ENCODE measurements at places on chromosomes 2 and 18.
A peak's percentile ranks its signal among the peaks of the same experiment; 100 is the strongest.

- no peak for DNase-seq
These were observed 77.3 kb upstream of the RPL31 start for GRCh38 chr2:100924520-100925451.

- no peak for DNase-seq
These were observed 99.4 kb downstream of the PKP4 start for GRCh38 chr2:158556124-158556523.

DNA sequence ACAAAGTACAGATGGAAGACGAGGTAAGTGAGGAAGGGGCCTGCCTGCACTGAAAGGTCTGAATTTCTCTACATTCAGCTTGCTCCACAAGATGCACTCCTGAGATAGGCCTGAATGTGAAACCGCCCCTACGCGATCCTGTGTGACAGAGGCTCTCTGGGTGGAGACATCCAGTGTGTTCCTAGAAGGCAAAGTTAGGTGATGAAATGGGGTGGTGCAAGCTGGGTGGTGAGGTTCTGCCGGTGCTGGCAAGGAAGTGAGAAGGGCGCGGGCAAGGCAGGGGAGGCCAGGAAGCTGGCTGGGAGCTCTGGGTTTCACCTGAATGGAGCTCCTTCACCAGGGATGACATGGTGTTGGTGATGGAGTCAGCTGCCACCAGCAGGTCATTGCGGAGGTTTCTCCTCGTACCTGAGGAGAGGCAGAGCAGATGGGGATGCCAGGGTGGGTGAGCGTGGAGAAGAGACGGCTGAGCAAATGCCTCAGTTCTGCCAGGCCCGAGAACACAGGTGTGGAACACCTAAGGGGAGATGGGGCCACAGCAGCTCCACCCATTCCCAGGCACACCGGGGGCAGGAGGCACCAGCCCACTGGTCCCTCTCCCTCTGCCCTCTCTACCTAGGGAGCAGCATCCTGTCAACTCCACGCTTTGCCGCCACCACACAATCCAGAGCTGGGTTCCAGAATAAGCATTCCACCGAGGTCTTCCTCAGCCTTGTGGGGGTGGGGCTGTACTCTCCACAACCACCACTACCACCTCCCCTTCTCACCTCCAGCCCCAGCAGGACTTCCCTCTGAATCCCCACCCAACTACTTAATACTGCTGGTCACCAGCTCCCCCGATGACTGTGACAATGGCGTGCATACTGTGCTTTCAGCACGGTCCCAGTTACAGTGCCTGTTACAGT, 45.5 kb upstream of the DNMT3A start:
- no peak for DNase-seq

DNA sequence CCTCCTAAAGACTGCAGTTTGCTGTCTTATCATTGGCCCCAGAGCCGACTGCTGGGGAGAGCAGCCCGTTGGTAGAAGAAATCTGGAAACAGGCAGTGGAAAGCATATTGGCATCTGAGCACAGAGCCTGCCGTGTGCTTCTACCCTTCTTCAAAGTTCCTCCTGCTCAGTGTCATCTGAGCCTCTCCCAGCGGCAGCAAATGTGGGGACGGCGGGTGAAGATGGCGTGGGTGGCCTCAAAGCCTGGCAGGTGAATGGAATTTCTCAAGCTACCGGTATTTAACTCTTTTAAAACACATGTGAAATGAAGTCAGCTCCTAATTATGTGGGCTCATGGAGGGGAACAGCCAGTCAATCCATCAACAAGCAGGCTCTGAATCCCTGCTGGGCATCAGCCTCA, 181.6 kb upstream of the PXDN start:
- no peak for DNase-seq

GRCh38 chr2:54471221-54471711, 15.1 kb downstream of the SPTBN1 start:
- no peak for DNase-seq

DNA sequence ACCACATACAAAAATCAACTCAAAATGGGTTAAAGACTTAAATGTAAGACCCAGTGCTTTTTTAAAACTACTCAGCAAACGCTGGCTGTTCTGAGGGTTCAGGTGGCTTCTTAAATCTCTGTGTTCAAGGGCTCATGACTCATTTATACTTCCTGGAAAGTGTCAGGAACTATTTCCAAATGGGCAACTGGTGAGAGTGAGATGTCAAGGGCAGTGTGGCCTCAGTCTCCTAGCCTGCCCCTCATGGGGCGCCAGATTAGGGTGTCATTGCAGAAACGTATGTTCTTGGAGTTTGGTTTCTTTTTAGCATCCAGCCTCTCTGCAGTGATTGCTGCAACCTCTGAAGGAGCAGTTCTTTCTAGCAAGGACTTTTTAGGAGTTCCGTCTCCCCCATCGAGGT, 485.4 kb downstream of the TNS1 start:
- DNase-seq, result no peak

DNA sequence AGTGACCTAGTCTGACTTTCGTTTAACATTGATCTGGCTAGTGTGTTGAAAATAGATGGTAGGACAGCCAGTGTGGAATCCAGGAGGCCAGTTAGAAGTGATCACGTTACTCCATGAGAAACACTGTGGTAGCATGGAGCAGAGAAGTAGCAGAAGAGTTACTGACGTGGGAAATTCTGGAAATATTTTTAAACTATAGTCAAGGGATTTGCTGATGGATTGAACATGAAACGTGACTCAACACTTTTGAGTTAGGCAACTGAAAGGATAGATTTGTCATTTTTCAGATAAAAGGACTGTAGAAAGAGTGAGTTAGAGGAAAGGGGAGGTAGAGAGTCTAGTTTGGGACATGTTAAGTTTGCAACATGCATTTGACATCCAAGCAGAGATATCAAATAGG, 130.4 kb downstream of the IRS1 start:
- no peak for DNase-seq

DNA sequence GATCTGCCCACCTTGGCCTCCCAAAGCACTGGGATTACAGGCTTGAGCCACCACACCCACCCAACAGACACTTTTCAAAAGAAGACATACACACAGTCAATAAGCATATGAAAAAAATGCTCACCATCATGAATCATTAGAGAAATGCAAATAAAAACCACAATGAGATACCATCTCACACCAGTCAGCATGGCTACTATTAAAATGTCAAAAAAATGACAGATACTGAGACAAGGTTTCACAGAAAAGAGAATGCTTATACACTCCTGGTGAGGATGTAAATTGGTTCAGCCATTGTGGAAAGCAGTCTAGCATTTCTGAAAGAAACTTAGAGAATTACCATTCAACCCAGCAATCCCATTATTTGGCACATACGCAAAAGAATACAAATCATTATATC, 1947.2 kb downstream of the SUCLG1 start:
- no peak for DNase-seq

DNA sequence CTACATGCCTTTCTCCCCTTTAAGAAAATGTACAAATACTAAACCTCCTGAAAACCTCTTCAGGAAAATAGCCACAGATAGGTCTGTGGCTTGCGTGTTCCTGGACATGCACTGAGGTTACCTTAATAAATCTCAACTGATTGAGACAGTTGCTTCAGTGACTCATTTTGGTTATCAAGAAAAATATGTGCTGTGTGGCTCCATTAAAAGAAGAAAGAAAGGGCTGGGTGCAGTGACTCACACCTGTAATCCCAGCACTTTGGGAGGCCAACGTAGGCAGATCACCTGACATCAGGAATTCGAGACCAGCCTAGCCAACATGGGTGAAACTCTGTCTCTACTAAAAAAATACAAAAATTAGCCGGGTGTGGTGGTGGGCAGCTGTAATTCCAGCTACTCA, 27.1 kb downstream of the CREG2 start:
- DNase-seq, result no peak

DNA sequence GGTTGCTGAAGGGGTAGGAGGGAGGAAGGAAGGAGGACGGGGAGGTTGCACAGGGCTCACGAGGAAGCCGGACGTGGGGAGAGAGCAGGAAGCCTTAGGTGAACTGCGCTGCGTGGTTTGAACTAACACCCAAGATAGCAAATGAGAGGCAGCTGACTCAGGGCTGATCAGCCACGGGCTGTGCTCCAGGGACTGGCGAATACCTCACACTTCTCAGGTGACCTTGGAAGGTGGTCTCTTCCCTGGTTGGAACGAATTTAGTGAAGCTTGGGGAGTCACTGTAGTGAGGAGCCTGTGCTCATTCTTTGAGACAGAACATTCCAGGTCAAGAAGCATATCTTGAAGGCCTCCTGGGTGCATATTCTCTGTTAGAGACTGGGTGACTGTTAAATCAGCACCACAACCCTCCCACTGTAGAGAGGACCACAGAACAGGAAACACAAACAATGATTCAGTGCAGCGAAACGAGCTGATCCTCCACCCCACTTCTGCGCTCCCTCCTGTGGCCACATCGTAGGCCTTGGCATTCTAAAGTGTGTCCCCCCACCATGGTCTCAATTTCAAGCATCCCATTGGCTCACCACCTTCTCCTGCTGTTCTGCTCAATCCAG, 33.8 kb downstream of the TOGARAM2 start:
- peak; percentile 51 for DNase-seq

DNA sequence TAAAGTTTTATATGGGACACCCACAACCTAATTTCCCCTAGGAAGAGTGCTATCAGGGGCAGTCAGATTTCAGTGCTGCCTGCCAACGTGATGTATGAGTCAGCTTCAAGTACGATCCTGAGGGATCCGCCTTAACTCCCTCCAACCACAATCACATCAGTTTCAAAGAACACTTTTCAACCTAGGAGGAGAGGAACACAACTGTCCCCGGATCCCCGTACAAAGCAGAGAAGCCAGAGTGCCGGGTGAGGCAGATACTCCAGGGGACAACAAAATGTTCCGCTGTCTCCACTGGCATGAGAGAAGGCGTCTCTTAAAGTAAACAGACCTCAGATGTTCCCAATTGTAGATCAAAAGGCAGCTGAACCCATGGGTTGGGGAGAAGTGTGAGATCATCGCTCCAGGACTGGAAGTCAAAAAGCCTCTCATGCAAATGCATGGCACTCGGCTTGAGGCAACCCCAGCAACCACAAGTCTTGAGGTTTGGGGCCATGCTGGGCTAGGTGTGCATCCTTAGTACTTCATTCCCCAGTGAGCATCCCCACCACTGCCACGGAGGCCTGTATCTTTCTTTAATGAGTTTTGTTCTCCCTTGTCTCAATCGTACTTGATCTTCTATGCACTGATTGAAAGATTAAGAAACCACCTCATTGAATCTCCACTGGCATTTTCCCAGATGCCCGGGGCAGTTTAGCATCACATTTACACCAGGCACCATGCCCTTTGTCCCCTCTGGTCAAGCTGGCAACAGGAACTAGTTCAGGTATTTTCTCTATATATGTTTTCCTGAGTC, 91.0 kb upstream of the CCBE1 start:
- no peak for DNase-seq

DNA sequence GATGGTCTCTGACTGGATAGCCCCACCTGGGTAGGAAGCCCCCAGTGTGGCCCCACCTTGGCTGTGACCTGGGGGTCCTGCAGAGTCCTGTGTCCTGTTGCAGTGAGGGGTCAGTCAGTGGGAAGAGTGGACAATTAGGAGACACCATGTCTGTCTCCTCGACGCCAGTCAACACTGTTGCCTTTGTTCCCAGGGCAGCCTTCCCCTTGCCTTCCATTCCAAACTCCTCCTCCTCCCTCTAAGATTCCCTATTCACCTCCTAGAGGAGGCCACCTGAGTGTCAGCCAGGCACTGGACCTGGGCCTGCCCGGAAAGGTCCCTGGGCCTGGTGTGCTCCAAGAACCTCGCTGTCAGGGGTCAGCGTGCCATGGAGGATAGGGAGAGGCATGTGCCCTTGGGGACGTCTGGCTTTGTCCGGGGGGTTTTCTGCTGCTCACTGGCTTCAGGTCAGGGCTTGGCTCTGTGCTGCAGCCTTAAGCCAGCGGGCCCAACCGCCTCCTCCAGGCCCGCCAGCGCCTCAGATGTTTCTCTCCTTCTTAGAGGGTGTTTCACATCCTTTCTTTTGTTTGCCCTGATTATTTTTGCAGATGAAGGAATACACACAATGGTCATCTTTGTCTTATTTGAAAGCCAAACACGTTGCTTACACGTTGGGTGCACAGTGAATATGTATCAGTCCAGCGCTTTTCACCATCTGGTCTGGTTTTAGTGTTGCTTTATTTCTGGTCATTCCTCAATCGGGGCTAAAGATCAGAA, 68.9 kb downstream of the HPCAL1 start:
- DNase-seq, result no peak

- no peak for DNase-seq
These were observed 209.8 kb downstream of the PHLPP1 start for GRCh38 chr18:62925031-62925688.

DNA sequence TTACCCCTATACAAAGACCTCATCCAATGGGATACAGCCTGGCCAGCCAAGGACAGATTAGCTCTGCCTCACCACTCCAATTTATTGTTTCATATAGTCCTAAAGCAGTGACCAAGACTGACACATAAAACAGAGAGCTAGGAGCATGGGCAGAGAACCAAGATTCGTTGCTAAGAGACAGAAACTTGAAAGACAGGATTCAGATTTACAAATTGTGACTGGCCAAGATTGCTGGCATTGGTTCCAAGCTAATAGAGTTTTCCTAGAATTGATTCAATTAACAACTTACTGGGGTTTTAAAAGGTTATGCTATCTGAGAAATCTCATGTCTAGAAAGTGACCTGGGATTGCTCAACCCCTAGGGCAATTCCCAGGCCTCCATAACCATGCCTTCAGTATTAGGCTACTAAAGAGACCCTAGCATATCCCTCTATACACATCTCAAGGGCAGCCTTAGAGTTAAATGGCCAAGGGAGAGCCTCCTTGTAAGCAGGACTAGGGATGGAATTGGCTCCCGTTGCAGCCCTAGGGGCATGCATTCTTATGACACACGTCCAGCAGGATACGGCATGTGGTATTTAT, 75.6 kb downstream of the ICOS start:
- no peak for DNase-seq

GRCh38 chr2:151669585-151670081, 64.6 kb downstream of the NEB start:
- no peak for DNase-seq

DNA sequence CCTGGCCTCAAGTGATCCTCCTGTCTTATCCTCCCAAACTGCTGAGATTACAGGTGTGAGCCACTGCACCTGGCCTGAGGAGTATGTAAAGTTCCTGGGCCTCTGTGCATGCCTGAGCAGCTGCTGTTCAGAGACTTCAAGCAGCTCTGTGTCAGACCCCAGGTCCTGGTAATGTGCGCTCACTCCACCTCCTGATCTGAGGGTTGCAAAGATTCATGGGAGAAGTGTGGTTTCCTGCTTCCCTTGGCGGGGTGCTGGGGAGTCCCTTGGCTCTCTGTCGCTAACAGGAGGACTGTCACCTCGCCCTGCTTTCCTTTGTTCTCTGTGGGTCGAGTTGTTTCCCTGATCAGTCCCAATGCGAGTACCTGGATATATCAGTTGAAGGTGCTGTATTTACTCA, 8.6 kb upstream of the IL36A start:
- DNase-seq, result peak; percentile 49

GRCh38 chr2:230866756-230867523, 2.2 kb downstream of the ITM2C start:
- peak; percentile 46 for DNase-seq

- DNase-seq, result no peak
These were observed 29.0 kb downstream of the SESTD1 start for GRCh38 chr2:179235463-179236108.

GRCh38 chr2:160381425-160381951, 112.1 kb downstream of the RBMS1 start:
- no peak for DNase-seq

GRCh38 chr18:27763341-27763740, 413.6 kb downstream of the CDH2 start:
- DNase-seq, result no peak

Measured in activated CD4-positive, alpha-beta T cell treated with anti-CD3 and anti-CD28 coated beads for 1 hour (primary cell).